ENCODE measurements at places on chromosomes 6 and 20.
A peak's percentile ranks its signal among the peaks of the same experiment; 100 is the strongest.

- DNase-seq: no peak
Observed at GRCh38 chr6:75300531-75300855, 15.9 kb upstream of the TMEM30A start.

- DNase-seq: no peak
Observed at GRCh38 chr6:51913265-51913664, 174.1 kb downstream of the PKHD1 start.

DNA sequence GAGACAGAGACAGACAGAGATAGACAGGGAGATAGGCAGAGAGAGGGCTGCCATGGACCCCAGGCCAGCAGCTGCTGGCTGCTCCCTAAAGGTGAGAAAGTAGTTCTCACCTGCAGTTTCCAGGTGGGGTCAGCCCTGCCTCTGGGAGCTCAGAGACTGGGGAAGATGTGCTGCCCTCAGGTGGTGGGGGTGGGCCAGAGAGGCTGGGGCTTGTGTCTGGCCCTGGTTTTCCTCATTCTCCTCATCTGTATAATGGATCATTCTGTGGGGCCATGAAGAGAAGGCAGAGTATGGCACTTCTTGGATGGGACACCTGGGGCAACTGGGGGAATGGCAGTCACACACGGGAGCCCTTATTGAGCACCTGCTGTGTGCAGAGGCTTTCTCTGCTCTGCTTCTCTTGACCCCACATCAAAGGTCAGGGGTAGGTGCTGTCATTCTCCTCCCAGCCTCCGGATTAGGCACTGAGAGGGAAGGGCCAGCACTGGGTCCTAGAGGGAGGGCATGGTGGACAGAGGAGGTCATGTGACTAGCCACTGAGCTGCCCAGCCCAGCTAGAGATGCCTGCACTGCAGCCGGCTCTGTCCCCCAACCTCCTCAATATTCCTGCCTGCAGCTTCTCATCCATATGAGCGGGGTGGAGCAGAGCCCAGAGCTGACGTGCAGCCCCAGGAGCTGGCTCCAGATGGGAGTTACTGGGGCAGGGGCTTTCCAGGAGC lies 4.1 kb downstream of the ANGPT4 start:
- peak; percentile 44 for DNase-seq

- no peak for DNase-seq
Observed at GRCh38 chr20:53938739-53939138, 131.7 kb downstream of the BCAS1 start.

- no peak for DNase-seq
Observed at GRCh38 chr6:87946669-87947068, 101.0 kb upstream of the SPACA1 start.

DNA sequence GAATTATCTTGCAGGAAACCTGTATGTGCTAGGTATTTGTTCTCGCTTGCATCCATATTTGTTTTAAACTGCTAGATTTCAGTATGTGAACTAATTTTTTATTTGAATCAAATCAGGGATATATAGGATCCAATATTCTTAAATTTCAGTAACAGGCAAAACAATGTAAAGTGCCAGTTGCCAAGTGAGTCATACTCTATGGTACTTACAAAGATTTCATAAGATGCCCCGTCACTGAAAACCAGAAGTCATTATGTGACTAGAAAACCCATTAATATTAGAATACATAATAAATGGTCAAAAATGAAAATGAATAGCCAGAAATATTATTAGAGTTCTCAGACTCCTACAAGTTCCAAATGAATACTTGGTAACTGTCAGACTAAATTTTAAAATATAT lies 481.2 kb downstream of the TFAP2A start:
- DNase-seq: no peak

DNA sequence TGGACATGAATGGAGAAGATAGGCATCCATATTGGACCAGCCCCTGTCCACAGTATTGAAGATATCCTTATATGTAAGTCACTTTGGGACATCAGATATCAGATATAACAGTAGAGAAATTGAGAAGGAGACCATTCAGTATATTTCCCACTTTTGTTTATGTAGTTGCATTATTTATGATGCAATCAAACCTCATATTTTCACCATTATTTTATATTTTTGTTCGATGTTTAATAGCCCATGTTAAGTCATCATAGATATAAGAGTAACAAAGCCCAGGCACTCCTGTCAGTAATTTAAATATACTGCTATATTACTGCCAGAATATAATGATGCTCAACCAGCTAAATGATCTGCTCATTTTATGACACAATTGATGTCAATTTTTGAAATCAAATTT lies 744.5 kb upstream of the EPHA7 start:
- no peak for DNase-seq

DNA sequence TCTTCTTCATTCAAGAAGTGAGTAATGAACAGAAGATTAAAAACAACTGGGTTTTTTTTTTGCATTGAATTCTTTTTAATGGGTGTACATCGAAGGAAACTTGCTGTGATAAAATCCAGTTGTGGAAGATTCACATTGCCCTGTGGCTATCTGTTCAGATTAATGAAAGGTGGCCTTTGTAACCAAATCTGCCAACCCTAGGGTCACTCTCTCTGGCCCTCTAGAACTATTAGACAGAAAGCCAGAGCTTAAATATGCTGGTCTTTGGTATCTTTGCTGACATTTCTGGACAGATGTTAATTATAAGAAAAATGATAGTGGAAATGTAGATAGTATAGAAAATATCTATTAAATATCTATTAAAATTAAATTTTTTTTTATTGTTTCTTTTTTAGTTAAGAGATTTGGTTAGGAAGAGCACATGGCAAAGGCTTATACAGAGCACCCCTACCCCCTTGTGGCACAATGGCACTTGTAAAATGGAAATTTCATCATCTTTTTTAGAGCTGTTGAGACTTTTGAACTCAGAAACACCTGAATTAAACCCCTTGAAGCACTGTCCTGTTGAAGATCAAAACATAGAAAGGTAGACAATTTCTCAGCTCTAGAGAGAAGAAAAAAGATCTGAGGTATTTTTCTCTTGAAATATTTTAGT lies 572.5 kb downstream of the PKHD1 start:
- no peak for DNase-seq
